ENCODE measurements at places on chromosomes 11 and 22.
A peak's percentile ranks its signal among the peaks of the same experiment; 100 is the strongest.

GRCh38 chr22:39243439-39244135 is 1.2 kb downstream of the PDGFB start:
- no peak for DNase-seq

DNA sequence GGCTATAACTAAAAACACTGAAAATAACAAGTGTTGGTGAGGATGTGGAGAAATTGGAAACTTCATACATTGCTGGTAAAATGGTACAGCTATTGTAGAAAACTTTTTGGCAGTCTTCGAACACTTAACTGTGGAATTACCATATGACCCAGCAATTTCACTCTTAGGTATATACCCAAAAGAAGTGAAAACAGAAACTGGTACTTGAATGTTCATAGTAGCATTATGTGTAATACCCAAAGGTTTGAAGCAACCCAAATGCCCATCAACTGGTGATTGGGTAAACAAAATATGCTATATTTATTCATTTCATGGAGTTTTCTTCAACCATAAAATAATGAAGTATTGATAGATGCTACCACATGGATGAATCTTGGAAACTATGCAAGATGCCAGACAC is 40.8 kb upstream of the FTH1 start:
- DNase-seq, result no peak

GRCh38 chr22:26430600-26430999 is 1.5 kb downstream of the ASPHD2 start:
- DNase-seq, result no peak

- DNase-seq, result no peak
Measured at GRCh38 chr11:72647882-72648281, 26.3 kb downstream of the PDE2A start.

GRCh38 chr11:84021291-84021690 is 735.1 kb upstream of the CCDC90B start:
- no peak for DNase-seq

DNA sequence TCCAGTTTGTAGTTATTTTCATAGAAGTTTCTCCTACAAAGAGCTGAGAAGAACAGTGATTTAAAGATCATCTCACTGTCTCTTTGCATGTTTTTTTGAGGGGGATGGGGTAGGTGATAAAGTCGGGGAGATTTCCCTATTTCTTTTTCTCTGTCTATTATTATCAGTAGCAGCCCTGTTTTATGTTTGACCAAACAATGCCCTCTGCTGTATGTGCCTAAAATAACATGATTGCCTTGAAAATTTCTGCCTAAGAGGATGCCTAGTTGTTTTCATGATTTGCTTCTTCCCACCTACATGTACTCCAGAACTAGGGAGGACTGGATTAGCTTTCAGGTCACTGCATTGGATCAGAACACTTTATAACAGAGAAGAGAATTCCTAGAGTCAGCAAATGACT is 1330.2 kb downstream of the LRRC4C start:
- DNase-seq, result peak; percentile 38

GRCh38 chr11:60859616-60860250 is 4.0 kb upstream of the PTGDR2 start:
- DNase-seq, result no peak

- peak; percentile 44 for DNase-seq
Measured at GRCh38 chr11:118194835-118195627, 18.6 kb upstream of the SCN2B start.

GRCh38 chr22:35538801-35539321 is 1.8 kb upstream of the RASD2 start:
- DNase-seq, result no peak

DNA sequence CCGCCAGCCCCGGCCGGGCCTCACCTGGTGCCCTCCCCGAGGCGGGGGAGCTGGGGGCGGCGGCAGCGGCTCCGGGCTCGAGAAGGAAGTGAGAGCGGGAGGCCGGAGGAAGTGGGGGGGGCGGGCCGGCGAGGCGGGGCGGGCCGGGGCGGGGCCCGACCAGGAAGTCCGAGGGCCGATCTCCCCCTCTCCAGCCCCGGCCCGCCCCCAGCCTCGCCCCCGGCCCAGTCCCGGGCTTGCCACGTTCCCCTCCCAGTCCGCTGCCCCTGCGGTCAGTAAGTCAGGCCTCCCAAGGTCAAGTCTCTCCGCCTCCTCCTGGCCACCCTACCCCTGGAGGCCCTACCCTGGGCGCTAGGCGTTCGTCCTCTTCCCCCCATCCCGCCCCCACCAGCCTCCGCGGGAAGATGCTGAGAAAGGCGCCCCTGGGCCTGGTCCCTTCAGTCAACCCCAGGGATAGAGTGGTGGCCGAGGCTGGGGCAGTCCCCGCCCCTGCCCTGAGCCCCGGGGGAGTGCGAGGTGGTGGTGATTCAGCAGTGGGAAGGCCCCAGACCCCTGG is at the start of gene RHOG:
TSS of gene RHOG (minus strand) at position 90 of the 556 bp plus-strand sequence. CDS start 12,821 bp downstream, outside the sequence.
- DNase-seq, result peak; percentile 73

- DNase-seq, result no peak
Measured at GRCh38 chr11:125233736-125234275, 69.3 kb downstream of the PKNOX2 start.

DNA sequence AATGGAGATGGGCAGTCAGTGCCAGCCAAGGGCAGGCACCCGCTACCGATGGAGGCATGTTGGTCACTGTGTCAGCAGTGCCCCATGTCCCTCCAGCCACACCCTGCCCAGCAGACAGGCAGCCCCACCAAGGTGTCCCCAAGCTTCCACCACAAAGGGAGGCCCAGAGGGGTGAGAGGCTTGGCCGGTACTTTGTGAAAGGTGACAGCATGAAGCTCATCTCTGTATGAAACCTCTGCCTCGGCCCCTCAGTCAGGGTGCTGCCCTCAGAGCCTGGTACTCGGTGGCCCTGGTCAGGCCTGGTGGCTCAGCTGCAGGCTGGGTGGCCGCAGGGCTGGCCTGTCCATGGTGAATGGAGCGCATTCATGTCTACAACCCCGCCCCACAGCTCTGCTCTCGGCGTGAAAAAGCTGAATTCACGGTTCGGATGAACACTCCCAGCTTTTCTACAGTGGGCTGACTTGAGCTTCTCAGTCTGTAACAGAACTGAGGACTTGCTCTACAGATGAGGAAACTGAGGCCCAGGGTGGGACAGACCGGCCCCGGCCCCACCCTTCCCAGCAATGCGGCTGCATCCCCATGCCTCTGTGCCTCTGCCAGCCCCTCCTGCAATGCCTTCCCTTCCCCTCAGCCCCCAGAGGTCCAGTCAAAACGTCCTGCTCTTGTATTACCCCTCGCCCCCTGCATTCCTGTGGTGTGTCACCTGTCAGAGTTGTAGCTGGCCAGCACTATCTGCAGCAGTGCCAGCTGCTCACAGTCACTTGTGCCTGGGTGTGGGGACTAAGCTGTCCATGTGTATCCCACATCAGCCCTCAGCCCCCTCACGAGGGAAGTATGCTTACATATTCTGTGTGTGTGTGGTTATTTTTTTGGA is 27.7 kb downstream of the RSPH14 start:
- DNase-seq, result no peak

- no peak for DNase-seq
Measured at GRCh38 chr11:66338276-66339161, 2.3 kb upstream of the RIN1 start.

DNA sequence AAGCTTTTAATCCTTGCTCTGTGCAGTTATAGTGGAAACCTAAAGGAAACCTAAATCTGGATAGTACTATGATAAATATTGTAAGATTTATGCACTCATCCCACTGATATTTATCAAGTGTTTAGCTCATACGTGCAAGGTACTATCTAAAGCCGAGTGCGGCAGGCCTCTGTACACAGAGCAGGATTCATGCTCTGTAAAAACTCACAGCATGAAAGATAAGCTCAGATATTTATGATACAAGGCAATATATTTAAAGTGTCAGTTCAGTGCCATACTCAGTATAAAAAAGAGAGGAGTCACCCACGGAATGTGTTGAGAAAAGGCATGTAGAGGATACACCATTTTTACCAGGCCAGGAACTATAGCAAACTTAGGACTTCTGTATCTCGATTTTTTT is 66.2 kb downstream of the MAML2 start:
- no peak for DNase-seq

DNA sequence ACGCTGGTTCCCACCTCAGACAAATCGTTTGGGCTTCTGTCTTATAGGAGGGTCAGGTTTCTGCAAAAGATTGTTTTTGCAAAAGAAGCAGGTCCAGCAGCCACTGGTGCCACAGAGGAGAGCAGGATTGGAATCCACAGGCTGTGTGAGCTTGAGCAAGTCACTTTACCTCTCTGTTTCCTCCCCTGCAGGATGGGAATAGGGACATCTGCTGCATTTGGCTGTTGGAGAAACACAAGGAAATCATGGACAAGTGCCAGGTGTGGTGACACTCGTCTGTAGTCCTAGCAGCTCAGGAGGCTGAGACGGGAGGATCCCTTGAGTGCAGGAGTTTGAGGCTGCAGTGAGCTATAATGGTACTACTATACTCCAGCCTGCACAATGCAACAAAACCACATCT is 422.6 kb downstream of the MN1 start:
- no peak for DNase-seq

GRCh38 chr11:132125988-132126871 is 755.8 kb downstream of the NTM start:
- no peak for DNase-seq

DNA sequence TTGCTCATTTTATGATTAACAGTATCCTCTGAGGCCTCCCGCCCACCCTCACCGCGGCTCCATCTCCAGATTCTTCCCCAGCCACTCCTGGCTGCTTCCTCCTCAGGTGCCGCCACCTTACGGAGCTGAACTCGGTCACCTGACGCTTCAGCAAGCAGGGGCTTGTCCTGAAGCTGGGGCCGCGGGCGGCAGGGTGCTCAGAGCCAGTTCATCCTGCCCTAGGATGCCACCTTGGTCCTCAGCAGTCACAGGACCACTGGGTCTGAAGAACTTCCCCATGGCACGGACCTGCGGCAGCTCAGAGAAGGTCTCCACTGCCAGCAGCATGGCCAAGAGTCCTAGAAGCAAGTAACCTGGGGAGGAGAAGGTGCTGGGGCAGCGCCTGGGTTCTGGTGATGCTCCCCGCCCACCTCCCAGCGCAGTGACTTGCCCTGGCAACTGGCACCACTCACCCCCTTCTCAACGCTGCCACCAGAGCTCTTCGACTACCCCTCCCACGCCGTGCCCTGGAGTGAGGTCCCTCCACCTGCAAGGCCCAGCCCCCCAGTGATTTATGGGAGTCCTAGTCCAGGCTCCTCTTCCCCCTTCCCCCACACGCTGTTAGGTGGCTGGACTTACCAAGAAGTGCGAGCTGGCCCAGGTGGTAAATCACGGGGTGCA is 2.6 kb downstream of the KCNK7 start:
- DNase-seq, result no peak

- no peak for DNase-seq
Measured at GRCh38 chr11:101336155-101336554, 206.5 kb upstream of the PGR start.

DNA sequence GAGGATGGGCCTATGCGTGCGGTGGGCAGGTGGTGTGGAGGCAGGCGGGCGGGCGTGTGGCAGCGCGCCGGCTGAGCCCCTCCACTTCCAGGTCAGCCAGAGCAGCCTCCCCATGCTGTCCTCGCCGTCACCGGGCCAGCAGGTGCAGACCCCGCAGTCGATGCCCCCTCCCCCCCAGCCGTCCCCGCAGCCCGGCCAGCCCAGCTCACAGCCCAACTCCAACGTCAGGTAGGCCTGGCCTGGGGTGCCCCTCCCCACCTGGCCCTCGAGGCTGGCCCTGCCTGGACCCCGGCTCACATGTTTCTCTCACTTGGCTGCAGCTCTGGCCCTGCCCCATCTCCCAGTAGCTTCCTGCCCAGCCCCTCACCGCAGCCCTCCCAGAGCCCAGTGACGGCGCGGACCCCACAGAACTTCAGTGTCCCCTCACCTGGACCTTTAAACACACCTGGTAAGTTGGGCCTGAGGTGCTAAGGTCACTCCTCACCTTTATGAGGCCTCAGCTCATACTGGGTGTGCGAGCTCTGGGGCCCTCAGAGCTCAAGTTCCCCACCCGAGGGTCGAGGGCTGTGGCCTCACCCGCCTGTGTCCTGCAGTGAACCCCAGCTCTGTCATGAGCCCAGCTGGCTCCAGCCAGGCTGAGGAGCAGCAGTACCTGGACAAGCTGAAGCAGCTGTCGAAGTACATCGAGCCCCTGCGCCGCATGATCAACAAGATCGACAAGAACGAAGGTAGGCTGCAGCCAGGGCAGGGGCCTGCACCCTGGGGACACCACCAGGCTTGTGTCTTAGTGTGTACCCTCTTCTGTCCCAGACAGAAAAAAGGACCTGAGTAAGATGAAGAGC is 75.3 kb downstream of the MED15 start:
- no peak for DNase-seq

DNA sequence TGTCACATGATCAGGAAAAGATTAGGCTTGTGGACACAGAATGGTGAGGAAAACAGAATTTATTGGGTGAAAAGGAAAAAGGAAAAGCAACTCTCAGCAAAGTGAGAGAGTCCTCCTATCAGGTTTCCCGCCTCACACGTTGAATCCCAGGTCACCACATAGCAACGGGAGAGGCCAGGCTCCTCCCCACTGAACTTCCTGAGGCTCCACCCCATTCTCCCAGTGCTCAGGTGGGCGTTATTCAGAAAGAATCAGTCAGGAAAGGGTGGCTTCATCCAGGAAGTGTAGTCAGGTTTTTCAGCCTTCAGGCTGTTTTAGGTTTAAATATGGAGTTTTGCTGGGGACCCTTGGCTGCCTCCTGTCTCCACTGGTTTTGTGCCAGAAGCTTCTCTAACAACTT is 66.9 kb downstream of the SPON1 start:
- DNase-seq, result no peak

GRCh38 chr11:33060271-33060670 is 20.9 kb downstream of the TCP11L1 start:
- DNase-seq, result no peak

DNA sequence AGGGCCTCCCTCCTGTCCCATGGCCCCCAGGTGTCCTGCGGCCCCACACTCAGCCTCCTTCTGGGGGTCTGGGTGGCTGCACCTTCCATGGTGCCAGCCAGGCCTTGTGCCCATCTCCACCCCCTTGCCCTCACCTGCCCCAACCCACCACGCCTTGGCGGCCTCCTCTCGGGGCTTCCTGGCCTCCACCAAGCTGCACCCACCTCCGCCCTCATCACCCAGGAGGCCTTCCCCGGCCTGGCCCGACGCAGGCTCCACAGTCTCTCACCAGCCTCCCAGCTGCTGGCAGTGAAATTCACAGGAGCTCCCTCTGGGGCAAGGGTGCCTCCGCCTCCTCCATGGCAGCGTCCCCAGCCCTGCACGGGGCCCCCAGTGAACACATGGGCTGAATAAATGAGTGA is 35.9 kb upstream of the WNT7B start:
- no peak for DNase-seq

GRCh38 chr22:19723983-19724827 is 866 bp downstream of the GP1BB start:
- no peak for DNase-seq

DNA sequence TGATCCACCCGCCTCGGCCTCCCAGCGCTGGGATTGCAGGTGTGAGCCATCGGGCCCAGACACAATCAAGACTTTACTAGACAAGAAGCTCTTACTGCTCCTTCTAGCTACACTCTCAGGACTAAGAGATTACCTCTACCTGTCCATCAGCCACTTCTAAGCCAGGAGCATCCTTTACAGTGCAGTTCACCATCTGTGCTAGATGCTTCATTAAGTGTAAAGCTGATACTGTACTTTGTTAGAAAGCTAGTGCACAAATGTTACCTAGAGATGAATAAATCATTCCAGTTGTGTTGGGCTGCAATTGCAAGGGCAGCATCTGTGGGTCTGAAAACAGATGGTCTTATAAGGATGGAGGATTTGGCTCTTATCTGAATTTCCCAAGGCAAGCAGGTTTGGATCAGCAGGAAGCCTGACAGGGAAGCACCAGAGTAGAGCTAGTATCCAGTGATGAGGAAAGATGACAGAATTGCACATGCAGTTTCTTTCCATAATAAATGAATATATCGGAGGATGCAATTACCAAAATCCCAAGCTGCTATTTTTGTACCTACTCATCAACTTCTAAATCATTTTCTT is 58.3 kb downstream of the FAM168A start:
- DNase-seq, result no peak

Data from renal pelvis (tissue), 12 donors.